Natural killer cell (primary cell): ENCODE measurements at places on chromosomes 11 and 22. TPM values are rescaled to one million over a fixed set of nuclear protein-coding genes. Genes with fewer than 3 reads are reported as not detected.

DNA sequence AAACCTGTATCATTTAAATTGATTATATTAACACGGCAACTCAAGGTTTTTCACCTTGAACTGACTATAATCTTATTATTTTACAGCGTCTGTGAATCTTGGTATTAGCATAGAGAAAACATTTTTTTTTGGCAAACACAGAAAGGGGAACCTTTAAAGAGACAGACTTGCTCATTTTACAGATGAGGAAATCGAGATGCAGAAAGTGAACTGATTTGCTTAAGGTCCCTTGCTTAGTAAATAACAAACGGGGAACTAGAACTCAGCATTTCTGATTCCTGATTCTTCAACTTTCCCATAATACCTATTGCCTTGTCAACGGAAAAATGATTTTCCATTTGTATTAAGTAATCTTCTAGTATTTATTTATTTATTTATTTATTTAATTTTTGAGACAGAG is 33.2 kb upstream of the CECR2 start:
- DNase-seq = no peak
- H3K27me3 ChIP-seq = no peaks in the 10 kb centered on the region
- no peaks in the 10 kb centered on the region for H3K36me3 ChIP-seq
- H3K4me1 ChIP-seq = no peaks in the 10 kb centered on the region

- H3K36me3 ChIP-seq = no peaks in the 10 kb centered on the region
- H3K4me1 ChIP-seq = no peaks in the 10 kb centered on the region
- no peak overlapping the region for H3K27ac ChIP-seq
- H3K27me3 ChIP-seq = no peaks in the 10 kb centered on the region
Measured at GRCh38 chr22:48157676-48158075, 1395.2 kb downstream of the TBC1D22A start.

DNA sequence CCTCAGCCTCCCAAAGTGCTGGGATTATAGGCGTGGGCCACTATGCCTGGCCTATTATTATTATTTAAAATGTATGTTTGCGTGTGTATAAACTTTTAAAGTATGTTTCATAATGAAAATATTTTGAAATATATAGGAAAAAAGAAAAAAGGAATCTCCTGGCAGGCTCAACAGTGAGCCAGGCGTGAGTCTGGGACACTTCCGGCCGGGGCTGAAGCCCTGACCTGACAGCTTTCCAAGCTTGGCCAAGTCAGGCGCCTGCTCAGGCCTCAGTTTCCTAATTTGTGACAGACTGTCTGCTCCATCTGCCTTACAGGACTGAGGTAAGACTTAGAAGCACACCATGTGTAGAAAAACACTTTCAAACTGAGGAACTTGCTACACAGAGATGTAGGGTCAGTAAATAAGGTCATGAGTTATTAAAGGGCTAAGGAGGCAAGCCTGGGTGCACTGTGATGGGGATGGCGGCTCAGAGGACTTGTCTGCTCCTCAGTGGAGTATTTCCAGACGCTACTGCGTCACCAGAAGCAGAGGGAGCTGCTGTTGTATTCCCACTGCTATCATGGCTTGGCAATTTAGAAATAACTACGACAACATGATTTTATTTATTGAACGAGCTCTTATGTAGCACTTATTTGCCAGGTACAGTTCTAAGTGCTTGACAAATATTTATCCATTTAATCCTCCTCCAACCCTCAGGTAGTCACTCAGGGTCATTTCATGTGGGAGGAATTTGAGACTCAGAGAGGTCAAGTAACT is 100.1 kb downstream of the PRR5L start:
- no peak overlapping the region for H3K4me3 ChIP-seq
- H3K36me3 ChIP-seq = peaks cover 56% of the 10 kb centered on the region
- H3K4me1 ChIP-seq = peaks cover 47% of the 10 kb centered on the region
- H3K27ac ChIP-seq = no peak overlapping the region

GAB4 gene
- total RNA-seq = 0.57 TPM

DNA sequence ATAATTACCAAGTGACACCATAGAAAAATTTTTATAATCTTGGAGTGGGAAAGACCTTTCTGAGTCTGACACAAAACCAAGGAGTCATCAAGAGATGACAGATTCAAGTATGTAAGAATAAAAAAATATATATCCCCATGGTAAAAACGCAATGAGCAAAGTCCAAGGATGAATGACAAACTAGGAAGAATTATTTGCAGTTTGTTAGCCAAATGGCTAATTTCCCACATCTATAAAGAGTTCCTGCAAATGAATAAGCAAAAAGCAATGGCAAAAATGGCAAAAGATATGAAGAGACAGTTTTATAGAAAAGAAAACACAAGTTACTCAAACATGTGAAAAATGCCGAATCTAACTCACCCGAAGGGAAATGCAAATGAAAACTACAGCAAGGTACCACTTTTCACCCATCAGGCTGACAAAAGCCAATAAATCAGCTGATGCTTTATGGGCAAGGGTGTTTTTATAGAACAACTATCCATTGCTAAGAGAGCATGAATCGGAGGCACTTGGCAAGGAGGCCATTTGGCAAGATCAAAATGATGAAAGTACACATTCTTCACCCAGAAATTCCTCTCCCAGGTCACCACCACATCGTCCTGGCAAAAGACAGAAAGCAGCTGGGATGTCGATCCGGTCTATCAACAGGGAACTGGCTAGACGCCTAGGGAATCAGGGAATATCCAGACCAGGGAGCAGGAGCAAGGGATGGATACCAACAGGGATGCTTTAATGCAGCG is 21.1 kb upstream of the KLHL35 start:
- no peaks in the 10 kb centered on the region for H3K27me3 ChIP-seq
- no peaks in the 10 kb centered on the region for H3K36me3 ChIP-seq
- no peak overlapping the region for H3K27ac ChIP-seq
- no peak for DNase-seq

GRCh38 chr22:45329530-45329936 is 19.8 kb downstream of the FAM118A start:
- H3K36me3 ChIP-seq = peaks cover 39% of the 10 kb centered on the region
- DNase-seq = no peak

HMBS gene
- 10.1 TPM for total RNA-seq

DNA sequence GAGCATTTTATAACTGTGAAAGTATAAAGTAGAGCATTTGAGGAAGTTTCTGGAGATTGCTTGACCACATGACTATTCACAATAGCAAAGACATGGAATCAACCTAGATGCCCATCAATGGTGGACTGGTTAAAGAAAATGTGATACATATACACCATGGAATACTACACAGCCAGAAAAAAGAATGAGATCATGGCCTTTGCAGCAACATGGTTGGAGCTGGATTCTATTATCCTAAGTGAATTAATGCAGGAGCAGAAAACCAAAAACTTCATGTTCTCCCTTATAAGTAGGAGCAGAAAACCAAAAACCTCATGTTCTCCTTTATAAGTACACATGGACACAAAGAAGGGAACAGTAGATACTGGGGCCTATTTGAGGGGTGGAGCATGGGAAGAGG is 30.3 kb downstream of the UVRAG start:
- H3K27me3 ChIP-seq = no peaks in the 10 kb centered on the region
- H3K4me3 ChIP-seq = no peak overlapping the region
- no peak overlapping the region for H3K27ac ChIP-seq
- peaks cover 5% of the 10 kb centered on the region for H3K4me1 ChIP-seq
- DNase-seq = no peak

GRCh38 chr11:120306519-120307242 is 18.4 kb upstream of the TLCD5 start:
- no peaks in the 10 kb centered on the region for H3K36me3 ChIP-seq
- H3K4me1 ChIP-seq = no peaks in the 10 kb centered on the region
- H3K27ac ChIP-seq = no peak overlapping the region
- peaks cover 2% of the 10 kb centered on the region for H3K27me3 ChIP-seq

DNA sequence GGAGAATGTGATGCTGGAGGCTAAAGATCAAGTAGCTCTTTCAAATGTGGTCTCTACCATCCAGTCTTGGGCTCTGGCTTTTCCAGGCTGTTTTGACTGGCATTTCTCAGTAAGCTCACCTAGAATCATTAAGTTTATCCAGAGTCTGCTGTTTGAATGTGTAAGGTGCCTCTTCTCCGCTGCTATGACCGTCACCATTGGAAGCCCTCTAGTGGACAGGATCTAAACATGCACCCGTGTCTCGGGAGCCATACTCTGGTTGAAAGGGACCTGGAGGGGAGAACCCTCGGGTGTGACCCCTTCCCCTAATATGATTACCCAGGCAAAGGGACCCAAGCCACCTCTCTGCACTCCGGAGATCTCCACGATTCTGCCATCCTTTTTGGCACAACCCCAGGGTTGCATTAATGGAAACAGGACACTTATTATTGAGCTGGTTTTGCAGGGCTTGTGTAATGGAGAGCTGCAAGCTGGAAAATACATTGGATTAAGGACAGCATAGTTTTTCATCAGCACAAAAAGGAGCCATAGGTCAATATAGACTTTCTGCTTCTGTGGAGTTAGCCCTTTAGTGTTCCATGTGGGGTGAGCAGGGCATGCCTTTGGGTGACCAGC is 191.0 kb upstream of the LARGE1 start:
- H3K27ac ChIP-seq = no peak overlapping the region
- no peaks in the 10 kb centered on the region for H3K4me1 ChIP-seq
- DNase-seq = no peak
- H3K36me3 ChIP-seq = no peaks in the 10 kb centered on the region
- no peak overlapping the region for H3K4me3 ChIP-seq

GRCh38 chr11:17734986-17735817 is 621 bp downstream of the KCNC1 start:
- peak; percentile 36 for DNase-seq
- no peaks in the 10 kb centered on the region for H3K36me3 ChIP-seq
- H3K4me3 ChIP-seq = no peak overlapping the region
- H3K27ac ChIP-seq = no peak overlapping the region
- no peaks in the 10 kb centered on the region for H3K4me1 ChIP-seq
- peaks cover 14% of the 10 kb centered on the region for H3K27me3 ChIP-seq

TNNI2 gene
- 1.2 TPM for total RNA-seq

GRCh38 chr11:74846770-74847169 is 98.1 kb downstream of the RNF169 start:
- no peak for DNase-seq
- H3K4me3 ChIP-seq = no peak overlapping the region
- H3K27me3 ChIP-seq = no peaks in the 10 kb centered on the region
- H3K4me1 ChIP-seq = peaks cover 11% of the 10 kb centered on the region
- H3K27ac ChIP-seq = no peak overlapping the region

GRCh38 chr22:44664149-44664548 is 37.9 kb upstream of the PRR5 start:
- DNase-seq = peak; percentile 76
- H3K4me3 ChIP-seq = no peak overlapping the region
- no peaks in the 10 kb centered on the region for H3K27me3 ChIP-seq
- H3K4me1 ChIP-seq = peaks cover 69% of the 10 kb centered on the region
- no peaks in the 10 kb centered on the region for H3K36me3 ChIP-seq

GRCh38 chr11:1460396-1460985 is 26.1 kb downstream of the MOB2 start:
- H3K36me3 ChIP-seq = no peaks in the 10 kb centered on the region
- no peak overlapping the region for H3K27ac ChIP-seq
- H3K4me1 ChIP-seq = peaks cover 6% of the 10 kb centered on the region
- no peak overlapping the region for H3K4me3 ChIP-seq
- DNase-seq = no peak

DNA sequence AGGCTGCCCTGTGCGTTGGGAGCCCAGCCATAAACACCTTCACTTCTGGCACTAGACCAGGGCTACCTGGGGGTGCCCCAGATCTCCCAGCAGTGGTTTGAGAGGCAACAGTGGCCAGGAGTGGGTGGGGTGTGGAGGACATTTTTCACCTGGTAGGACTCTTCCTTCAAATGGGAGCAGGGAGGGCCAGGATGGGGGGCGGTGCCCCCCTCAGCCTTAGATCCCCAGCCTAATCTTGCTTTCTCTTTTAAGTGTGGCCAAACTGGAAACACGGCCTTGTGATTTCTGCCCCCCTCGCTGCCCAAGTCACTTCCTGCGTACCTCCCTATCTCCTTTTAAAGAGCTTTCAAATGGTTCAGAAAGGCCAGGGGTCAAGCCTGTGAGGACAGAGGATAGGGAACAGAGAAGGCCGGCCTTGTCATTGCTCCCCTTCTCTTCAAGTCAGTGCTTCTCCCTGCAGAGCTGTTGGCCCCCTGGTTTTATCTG is 800 bp downstream of the KCNJ5 start:
- H3K4me3 ChIP-seq = no peak overlapping the region
- H3K27me3 ChIP-seq = peaks cover 41% of the 10 kb centered on the region
- H3K27ac ChIP-seq = no peak overlapping the region
- peaks cover 30% of the 10 kb centered on the region for H3K4me1 ChIP-seq

DNA sequence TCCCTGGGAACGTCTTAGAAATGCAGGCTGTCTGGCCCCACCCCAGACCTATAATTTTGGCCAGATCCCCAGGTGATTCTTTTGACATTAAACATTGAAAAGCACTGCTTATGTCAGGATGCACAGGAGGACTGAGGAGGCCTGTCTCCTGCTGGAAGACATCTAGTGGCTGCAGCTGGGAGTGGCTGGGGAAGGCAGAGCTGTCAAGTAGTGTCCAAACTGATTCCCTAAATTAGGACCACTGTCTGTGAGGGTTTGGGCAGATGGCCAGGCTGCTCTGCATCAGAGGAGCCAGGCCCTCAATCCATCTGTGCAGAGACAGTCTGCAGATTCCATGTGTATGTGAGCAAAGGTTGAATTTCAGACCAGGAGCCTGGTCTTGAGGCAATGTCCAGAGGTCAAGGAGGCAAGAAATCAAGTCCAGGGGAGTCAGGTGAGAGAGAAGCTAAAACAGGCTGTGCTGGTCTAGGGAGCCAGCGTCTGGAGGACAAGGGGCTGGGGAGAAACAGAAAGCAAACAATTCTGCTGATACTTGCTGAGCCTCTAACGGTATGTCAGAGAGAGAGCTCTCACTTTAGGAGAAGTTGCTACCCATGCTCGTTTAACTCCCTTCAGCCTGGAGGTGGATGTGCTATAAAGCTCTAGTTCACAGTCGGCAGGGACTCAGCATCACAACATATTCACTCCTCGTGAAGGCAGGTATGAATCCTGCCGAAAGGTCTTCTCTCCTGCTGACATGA is 15.3 kb upstream of the SYTL2 start:
- H3K27me3 ChIP-seq = no peaks in the 10 kb centered on the region
- no peak for DNase-seq
- H3K4me3 ChIP-seq = no peak overlapping the region
- no peaks in the 10 kb centered on the region for H3K36me3 ChIP-seq

DNA sequence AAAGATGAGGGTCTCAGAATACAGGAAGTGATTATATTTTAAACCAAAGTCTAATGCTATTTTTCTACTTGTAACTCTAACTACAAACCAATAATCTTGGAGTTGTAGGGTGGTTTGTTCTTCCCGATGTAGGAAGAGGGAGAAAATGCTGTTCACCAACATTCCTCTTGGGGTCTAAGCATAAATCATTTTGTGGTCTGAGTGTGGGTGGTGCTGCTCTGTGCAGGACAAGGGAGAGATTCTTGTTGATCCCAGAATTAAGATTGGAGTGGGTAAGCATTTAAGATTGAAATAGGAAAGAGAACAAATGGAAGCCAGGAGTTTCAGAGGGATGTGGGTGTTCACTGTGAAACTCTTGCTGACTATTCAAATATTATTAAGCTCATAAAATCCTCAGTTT is 38.6 kb upstream of the MMP13 start:
- no peak overlapping the region for H3K4me3 ChIP-seq
- no peaks in the 10 kb centered on the region for H3K36me3 ChIP-seq
- no peak overlapping the region for H3K27ac ChIP-seq
- no peaks in the 10 kb centered on the region for H3K4me1 ChIP-seq
- DNase-seq = no peak
- H3K27me3 ChIP-seq = no peaks in the 10 kb centered on the region
